Stimulated activated CD8-positive, alpha-beta memory T cell treated with anti-CD3 and anti-CD28 coated beads, Interleukin-7, amount 100 ng/mL, for 1 hour (primary cell): ENCODE measurements at places on chromosomes 4 and X.

- DNase-seq, result no peak
Measured at GRCh38 chrX:147935156-147935758, 23.5 kb downstream of the FMR1 start.

- no peak for DNase-seq
Measured at GRCh38 chr4:89469930-89470375, 162.4 kb upstream of the GPRIN3 start.

GRCh38 chr4:25405453-25405852 is 28.4 kb downstream of the ANAPC4 start:
- no peak for DNase-seq

DNA sequence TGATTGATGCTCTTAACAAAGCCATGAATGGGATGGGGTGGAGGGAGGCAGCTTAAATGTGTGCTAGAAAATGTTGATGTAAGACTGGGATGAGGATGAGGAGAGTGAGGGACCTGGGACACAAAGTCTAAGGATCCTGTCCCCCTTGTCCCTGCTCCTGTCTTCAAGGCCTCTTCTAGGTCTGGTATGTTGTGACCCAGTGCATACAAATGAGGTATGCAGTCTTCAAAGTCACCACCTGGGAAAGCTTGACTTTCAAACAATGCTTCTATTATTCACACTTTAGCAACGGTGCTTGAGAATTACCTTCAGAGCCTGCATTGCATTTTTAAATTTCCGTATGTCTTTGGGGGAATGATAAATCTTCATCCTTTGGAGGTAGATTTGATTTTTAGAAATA is 88.4 kb upstream of the SLC34A2 start:
- no peak for DNase-seq
